ENCODE measurements at places on chromosomes 13 and 19.
A peak's percentile ranks its signal among the peaks of the same experiment; 100 is the strongest.

- no peak for DNase-seq
These were observed 1793.2 kb upstream of the PCDH20 start for GRCh38 chr13:63208826-63209225.

DNA sequence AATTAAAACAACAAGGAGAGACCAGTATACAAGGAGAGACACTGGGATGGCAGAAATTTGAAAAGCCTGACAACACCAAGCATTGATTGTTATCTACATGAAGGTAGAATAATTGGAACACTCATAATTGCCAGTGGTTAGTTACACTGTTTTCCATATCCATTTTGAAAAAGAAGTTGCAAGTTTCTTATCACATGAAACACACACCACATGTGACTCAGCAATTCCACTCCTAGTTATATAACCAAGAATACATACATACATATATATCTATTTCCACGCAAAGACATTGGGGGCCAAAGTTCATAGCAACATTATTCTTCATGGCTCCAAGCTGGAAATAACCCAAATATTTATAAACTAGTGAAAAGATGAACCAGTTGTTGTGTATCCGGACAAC is 15.2 kb upstream of the PABPC3 start:
- no peak for DNase-seq

DNA sequence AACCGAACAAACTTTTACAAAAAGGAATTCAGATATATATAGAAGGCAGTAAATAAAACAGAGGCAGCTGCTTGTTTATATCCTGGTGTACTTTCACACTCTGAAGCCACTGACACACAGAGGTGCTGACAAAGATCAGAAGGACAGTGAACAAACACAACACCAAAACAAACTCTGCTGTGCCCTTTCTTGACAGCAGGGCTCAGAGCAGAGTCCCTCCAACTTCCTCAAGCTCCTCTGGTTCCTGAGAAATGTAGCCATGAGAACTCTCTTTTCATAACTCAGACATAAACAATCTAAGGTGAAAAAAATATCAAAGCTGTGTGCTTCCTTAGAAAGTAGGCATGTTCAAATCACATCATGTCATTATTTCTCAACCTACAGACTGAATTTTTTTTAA is 1052.8 kb upstream of the SPRY2 start:
- peak; percentile 10 for DNase-seq

DNA sequence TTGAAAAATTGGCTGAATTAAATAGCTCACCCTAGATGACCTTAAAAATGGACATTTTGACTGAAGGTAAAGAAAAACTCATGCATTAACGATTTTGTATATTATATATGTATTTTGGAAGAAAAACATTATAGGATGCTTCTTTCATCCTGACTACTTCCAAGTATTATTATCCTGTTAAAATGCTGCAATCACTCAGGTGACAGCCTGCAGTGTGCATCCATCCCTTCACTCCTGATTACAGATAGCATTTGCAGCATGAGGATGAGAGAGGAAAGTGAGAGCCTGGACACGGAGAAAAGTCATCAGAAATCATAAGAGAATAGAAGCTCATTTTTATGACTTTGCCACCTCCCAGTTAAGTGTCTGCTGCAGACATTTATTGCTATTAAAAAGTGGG is 1055.6 kb downstream of the PCDH17 start:
- no peak for DNase-seq

DNA sequence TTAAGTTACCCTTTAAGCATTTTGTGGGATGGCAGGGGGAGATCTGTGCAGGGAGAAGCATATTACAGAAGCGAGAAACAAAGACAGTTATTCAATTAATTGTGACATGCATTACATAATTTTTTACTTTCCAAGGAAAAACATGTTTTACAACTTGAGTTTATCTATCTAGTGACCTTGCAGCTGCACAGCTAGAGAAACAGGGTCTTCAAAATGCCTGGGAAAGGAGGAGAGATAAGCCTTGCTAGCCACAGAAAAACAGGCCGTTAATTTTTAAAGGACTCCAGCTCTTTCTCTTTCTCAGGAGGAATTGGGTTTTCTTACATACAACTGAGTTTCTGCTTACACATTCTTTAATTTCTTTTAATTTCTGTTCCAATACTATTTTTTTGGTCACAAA is 14.8 kb upstream of the ZNF431 start:
- no peak for DNase-seq

DNA sequence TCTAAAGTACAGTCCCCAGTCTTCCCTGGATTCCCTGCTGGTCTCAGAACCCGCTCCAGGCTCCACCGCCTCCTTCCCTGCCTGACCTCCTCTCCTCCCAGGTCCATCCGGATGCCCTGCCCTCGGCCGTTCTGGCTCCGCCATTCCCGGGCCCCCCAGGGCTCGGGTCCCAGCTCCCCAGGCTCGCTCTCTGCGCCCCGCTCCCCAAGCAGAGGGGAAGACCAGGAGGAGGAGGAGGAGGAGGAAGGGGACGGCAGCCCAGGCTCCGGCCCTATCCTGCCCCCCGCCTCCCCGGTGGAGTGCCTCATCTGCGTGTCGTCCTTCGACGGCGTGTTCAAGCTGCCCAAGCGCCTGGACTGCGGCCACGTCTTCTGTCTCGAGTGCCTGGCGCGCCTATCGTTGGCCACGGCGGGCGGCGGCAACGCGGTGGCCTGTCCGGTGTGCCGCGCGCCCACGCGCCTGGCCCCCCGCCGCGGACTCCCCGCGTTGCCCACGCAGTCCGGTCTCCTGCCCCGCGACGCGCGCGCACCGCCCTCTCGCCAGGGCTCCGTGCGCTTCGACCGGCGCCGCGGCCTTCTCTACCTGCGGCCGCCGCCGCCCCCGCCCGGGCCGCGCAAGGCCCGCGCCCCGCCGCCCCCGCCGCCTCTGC is 647 bp downstream of the RNF225 start:
- DNase-seq, result peak; percentile 35

Data from iPS-NIHi11 (cell line).